Foreskin fibroblast (primary cell): ENCODE measurements at places on chromosomes 2 and 18.

DNA sequence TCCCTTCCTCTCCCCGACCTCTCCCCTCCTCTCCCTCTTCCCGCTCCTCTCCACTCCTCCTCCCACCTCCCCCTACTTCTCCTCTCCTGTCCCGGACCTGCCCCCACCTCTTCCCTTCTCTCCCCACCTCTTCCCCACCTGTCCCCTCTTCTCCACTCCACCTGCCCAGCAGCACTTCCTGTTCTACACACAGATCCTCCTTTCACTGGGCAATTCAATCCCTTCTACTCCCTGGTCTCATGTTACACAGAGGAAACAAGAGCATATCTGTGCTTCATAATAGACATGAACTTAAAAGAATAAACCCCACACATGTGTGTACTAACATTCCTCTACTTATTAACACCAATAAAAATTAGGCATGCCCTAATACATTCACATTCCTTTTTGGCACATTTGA, 34.8 kb downstream of the TIMM21 start:
- no peak for DNase-seq

- peak; percentile 88 for DNase-seq
These were observed 304.2 kb downstream of the CYP26B1 start for GRCh38 chr2:71843391-71843850.

- DNase-seq = no peak
These were observed 37.9 kb upstream of the MAP4K3 start for GRCh38 chr2:39475006-39475405.

GRCh38 chr18:22286585-22286984, 117.2 kb downstream of the GATA6 start:
- DNase-seq = no peak

GRCh38 chr2:129178356-129178755, 801.1 kb upstream of the RAB6C start:
- DNase-seq = no peak

DNA sequence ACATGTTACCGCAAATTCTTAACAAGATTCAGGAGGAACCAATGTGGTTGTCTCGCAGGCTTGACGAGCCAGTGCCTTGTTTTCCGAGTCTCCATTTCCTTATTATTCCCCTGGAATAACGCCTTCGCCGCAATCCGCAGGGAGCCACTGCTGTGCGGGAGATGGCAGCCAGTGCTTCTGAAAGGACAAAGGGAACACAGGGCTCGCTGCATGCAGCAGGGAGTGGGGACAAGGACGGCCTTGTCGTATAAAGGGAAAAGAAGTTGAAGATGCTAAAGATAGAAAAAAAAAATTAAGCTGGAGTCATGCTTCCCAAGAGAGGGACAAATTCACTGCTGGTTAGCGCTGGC, 221.4 kb downstream of the NDUFA10 start:
- no peak for DNase-seq
